ENCODE measurements at places on chromosomes 6 and 20.

DNA sequence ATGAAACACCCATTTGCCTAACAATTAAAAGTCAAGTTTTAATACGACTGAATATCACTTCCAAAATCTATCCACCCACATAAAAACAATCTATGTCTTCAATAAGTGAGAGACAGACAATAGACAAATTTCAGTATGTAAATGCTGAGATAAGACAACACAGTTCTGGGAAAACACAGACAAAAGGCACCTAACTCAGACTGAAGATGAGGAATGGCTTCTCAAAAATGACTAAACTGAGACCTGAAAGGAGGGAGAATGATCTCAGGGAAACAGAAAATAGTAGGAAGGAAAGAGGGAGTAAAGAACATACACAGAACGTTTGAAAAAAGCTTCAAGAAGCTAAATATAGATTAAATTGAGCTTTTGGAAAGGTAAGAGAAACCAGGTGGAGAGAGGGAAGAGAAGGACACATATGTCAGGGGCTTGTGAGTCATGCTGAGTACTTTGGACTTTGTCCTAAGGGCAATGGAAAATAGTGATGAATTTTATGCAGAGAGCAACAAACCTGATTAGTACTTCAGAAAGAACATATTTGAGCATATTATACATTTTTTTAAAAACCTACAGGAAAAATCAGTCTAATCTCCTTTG is 16.1 kb downstream of the LMBRD1 start:
- DNase-seq, result no peak

- no peak for DNase-seq
Measured at GRCh38 chr6:583635-584034, 73.3 kb downstream of the HUS1B start.

DNA sequence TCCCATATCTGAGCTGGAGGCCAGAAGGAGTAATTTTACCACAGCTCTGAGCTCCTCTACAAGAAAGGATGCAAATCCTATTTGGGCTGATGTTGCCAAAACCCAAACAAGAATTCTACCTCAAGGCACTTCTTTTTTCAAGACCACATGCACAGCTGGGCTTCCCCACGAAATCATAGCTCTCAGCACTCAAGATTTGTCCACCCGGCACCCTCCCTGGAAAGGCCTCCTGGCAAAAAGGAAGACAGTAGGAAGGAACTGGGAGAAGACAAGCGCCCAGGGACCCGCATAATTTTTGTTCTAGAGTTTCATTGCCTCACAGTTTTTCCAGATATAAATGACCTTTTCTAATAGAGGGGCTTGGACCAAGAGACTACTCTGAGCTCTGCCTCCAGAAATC is 90.5 kb downstream of the BANF2 start:
- DNase-seq, result no peak

- no peak for DNase-seq
Measured at GRCh38 chr20:35876033-35876320, 78.3 kb downstream of the SCAND1 start.

DNA sequence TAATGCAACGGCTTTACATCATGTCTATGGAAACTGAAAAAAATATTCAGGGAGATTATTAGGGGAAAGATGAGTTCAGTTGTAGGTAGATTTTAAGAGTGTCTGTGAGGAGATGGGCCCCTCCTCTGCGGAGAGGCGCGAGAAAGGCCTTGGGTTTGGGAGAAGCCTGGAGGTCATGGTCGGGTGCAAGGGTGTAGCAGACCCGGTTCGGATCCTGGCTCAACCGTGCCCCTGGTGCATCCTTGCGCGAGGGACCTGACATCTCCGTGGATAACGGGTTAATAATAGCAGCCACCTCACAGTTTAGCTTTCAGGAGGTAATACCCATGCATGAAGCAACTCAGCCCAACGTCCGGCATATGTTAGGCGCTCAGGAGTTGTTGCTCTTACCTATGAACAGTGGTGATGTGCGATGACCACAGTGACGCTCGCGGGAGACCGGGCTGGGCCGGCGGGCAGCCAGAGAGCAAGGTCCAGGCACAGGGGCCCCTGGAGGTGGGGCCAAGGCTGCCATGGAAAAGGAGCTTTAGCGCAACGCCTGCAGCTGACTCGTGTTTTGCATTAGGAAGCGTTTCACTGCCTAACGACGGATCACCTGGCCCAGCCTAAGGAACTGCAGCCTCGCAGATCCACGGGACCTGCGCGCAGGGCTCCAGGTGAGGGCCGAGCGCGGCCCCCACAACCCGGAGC is 146.4 kb upstream of the ARID1B start:
- DNase-seq, result no peak

GRCh38 chr6:137723273-137724017 is 143.6 kb upstream of the TNFAIP3 start:
- DNase-seq, result no peak

DNA sequence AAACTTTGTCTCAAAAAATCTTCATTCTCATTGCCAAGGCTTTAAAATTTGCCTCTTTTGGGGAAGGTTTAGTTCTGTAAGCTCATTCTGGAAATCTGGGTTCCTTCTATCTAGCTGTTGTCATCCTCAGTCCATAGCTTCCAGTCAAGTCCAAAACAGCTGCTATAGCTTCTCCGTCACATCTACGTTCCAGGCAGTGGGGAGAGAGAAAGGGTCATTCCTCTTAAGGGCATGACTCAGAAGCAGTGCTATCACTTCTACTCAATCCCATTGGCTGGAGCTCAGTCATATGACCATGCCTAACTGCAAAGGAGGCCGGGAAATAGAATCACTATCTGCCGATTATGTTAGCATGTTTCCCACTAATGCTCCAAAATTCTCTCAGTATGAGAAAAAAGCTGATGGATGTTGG is 141.4 kb upstream of the PTPN1 start:
- DNase-seq, result no peak

DNA sequence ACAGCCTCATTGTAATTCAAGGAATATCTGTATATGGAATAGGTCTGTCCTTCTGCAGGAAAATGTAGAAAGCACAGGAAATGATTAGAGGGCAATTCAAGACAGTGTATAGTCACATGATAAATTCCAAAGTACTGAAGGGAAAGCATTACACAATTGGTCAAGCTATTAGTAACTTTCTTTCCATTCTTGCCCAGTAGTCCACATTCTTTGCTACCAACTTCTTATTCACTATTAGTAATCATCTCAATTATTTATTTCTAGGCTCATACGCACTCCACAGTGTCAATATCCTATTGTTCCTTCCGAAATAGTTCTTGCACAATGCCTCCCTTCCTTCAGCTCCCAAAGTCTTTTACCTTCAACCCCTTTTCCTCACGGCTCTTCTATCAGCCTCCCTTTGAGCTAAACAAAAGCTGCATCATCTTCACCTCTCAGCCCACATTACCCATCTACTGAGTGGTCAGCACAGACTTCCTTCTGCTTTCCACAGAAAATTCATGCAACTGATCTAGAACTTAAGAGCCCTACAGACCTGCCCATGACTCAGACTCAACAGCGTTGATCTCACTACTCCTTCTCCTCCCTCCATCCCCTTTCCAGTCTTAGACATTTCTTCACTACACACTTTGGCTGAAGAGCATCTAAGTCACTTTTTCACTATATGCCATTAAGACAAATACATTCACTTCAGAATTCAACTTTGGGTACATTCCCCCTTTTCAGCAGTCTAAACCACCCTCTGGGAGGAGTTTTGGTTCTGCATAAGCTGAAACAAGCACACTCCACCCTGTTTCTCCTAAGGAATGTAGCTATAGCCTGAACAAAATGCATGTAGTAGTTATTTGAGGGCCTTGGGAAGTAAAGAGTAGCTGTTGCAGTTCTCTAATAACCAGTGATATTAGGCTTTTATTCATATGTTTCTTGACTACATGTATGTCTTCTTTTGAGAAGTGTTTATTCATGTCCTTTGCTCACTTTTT is 157.9 kb downstream of the KIF16B start:
- DNase-seq, result no peak

DNA sequence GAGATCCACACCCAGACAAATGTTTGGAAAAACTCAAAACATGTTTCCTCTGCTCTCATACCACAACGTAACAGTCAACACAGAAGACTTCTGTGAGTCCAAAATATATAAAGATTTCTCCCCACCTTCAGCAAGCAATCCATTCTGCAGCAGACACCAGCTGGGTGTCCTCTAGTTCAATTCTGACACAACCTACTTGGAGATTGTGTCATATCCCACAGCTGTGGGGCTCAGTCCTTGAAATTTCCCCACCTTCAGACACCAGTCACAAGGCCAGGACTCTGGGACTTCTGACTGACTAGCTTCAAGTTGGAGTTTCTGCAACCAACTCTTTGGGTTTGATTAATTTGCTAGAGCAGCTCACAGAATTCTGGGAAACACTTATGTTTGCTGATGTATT is 244.8 kb upstream of the CDYL start:
- no peak for DNase-seq

GRCh38 chr20:24634855-24635254 is 165.4 kb downstream of the SYNDIG1 start:
- no peak for DNase-seq

GRCh38 chr6:8530785-8531435 is 95.6 kb upstream of the SLC35B3 start:
- DNase-seq, result peak; percentile 71

DNA sequence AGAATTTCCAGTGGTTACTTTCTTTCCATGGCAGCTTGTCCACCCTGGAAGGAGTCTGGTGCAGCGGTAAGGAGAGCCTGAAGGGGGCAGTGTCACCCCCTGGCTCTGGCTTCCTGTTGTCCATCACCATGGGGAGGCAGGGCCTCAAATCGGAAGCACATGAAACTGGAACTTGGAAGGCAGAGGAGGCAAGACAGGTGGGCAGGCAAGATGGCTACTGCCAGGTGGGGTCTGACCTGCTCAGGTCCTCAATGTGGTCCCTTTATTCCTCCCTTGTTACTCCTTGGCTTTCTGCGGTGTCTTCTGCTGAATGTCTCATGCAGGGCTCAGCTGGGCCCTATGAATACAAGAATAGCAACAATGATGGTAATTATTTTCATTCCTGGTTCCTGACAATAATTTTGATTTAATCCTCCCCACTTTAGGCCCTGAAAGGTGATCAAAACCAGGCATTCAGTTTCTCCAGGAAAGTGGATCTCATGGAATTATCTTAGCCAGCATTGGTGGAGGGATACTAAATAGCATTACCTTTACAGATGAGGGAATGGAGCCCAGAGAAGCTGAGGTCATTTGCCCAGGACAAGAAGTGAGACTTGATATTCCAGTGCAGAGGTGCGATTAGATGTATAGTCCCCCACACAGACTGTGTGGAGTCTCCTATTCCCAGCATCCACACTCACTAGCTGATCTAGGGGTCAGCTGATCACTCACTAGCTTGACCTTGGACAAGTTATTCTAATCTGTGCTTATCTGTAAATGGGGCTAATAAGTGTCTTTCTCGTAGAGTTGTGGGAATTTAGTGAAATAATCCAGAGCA is 17.6 kb upstream of the SNAI1 start:
- DNase-seq, result no peak

DNA sequence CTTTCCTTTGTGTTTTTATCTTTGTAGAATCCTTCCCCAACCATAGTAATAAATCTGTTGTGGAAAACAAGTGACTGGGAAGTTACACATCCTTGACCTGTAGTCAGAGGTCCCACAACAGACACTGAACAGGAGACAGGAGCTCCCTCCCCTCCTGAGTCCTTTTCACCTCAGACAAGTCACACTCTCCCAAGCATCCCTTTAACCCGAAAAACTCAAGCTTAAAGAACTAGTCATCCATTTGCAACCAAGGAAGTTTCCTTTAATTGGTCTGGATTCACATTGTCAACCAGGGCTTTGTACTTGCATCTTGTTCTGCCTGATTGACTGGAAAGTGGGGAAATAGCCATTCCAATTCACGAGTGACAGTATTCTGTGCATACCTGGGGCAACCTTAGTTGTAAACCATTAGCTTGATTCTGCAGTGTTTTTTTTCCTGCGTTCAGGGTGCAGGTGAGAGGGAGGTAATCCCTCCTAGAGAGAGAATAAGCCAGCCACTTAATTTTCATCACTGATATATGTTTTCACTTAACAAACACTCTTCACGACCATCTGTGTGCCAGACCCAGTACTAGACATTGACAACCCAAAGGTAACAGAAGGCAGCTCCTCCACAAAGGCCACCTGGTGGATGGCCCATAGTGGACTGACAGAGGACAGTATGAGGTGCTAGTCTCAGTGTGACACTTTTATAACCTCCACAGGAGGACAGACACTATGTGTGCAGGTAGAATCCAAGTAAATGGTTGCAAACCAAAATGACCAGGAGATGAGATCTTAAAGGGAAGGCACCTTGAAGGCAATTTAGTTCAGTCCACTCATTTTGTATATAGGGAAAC is 112.4 kb downstream of the SLX4IP start:
- no peak for DNase-seq

DNA sequence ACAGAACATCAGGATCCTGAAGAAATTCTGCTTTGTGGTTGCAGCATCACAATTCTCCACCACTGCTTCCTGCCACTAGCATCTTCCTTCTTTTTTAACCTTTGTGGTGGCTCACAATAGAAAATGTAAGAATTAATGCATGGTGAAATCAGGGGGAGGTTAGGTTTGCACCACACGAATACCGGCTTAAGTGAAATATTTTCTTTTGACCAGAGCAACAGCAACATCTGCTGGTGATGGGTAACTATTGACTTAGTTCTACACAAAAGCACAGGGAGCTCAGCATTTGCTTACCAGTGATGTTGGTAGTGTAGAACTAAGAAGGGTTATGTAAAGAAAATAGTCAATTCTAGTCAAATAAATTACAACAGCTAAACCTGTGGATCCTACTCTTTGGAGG is 280.5 kb downstream of the SYNE1 start:
- DNase-seq, result peak; percentile 51

DNA sequence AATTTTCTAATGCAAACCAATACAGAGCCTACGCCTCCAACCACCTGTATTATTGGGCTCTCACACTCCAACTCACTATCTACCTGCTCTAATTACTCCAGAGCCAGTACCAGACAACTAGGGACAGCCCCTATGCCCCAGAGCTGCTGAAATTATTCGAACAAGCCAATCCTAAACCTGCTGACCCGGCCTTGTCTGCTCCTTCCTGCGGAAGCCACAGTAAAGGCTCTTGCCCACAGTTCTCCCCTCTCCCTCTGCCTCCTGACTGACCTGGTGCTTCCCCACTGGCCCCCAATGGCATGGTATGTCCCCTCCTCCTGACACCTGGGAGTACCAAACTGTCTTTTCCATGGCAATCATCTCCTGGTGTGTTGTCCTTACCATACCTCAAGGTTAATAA is 4.1 kb upstream of the TOX2 start:
- no peak for DNase-seq

- DNase-seq, result no peak
Measured at GRCh38 chr6:159969204-159969912, 476 bp downstream of the IGF2R start.

GRCh38 chr6:31918069-31918720 is 9.3 kb upstream of the C2 start:
- DNase-seq, result no peak
